Lower lobe of right lung (tissue), 2 donors: ENCODE measurements at places on chromosomes 7 and 10. TPM values are rescaled to one million over a fixed set of nuclear protein-coding genes. Genes with fewer than 3 reads are reported as not detected.

GRCh38 chr10:8245131-8245813, 190.8 kb downstream of the GATA3 start:
- DNase-seq, result no peak

DNA sequence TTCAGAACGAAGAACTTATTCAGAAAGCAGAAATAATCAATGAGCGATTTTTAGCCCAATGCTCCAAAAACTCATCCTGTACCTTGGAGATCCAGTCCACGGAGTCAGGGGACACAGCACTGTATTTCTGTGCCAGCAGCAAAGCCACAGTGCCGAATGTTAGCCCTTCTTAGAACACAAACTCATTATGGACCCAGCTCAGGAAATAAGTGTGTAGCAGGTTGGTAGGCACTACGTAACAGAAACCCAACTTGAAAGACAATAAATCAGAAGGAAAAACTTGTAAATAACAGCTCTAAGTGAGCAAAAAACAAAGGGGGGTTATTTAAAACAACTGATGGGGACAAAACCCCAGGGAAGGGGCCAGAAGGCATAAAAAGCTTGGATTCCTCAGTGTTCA, 112.0 kb upstream of the PRSS1 start:
- DNase-seq, result no peak

DNA sequence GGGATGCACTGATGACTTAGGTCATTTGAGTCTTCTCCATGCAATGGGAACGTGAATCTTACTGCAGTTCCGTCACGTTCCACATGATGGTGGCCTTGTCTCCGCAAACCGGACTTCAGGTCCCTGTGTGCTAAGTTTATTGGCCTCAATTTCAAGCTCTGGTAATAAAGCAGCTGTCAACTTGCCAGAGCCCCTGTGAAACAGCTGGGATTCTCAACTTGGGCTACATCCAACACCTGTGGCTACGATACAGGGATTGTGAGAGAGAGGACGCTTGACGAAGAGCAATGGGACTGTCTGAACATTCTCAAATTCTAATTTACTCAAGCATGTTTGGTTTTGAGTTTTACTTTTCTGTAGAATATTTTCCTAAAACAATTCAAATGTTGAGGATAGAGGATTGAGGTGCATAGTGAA, 174.2 kb downstream of the PTN start:
- DNase-seq, result no peak

GRCh38 chr7:141584935-141585334, 33.7 kb downstream of the AGK start:
- no peak for DNase-seq

GRCh38 chr10:3264161-3264761, 91.7 kb upstream of the PITRM1 start:
- peak; percentile 61 for DNase-seq

DNA sequence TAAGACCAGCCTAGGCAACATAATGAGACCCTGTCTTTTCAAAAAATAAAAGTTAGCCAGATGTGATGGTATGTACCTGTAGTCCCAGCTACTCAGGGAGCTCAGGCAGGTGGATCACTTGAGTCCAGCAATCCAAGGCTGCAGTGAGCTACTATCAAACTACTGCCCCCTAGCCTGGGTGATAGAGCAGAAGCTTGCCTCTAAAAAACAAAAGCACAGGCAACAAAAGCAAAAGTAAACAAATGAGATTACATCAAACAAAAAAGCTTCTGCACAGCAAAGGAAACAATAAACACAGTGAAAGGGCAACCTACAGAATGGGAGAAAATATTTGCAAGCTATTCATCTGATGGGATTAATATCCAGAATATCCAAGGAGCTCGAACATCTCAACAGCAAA, 65.4 kb downstream of the FANK1 start:
- DNase-seq, result no peak

DNA sequence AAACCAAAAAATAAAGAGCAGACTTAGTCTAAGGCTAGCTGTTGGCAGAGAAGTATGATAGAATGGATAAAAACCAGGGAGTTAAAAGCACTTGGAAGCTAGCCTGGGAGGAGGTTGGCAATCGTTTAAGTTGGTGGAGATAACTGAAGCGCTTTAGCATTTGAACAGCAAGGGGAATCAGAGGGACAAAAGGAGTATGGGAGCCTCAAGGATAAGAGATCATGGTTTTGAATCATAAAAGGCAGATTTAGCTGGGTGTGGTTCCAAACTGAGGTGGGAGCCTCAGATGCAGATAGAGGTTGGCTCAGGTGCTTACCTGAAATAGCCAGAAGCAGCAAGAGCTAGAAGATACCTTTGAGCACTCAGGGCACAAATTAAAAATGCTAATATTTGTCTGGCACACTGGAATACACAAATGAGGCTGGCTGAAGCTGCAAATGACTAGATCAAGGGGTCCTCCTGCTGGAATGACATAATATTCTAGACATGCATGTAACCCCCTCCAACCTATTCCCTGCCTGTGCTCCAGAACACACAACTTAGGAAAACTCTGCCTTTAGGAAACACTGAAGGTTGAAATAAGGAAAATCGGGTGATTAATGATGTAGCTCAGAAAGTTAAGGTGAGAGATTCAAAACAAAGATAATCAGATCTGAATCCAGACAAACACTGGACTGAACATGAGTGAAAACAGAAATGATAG, 372.3 kb upstream of the LRRN3 start:
- no peak for DNase-seq

- peak; percentile 83 for DNase-seq
Measured at GRCh38 chr10:81873932-81874816, 820 bp upstream of the NRG3 start.

DNA sequence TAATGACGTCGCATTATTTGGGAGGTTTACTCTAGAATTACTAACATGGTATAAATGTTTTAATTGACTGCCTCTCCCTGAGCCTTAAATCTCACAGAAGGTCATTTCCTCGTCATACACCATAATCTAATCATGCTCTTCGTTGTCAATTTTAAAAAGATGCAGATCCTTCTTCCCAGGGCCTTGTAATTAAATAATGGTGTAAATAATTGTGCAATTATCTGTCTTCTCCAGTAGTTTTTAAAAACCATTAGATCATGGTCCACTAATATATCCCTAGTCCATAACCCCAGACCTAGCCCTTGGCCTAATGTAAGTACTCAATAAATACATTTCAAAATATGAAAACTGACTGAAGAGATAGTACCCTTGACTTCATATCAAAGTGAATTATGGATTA, 181.5 kb upstream of the GNAI1 start:
- DNase-seq, result no peak

DNA sequence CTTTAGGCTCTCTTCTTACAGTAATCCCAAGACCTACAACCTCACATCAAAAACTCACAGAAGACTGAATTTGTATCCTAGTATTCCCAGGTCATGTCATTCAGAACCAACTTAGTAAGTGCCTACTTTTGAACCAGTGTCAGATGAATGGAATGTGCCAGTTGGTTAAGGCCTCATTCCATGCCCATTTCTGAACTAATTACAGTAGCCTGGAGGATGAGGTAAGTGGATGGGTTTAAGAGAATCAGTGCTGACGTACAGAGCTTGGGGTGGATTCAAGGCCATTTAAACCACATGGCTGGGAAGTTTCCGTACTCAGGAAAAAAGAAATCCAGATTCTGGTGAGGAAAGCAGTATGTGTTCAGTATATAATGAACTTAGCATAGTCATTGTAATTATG, 21.9 kb upstream of the FOXP2 start:
- no peak for DNase-seq

DNA sequence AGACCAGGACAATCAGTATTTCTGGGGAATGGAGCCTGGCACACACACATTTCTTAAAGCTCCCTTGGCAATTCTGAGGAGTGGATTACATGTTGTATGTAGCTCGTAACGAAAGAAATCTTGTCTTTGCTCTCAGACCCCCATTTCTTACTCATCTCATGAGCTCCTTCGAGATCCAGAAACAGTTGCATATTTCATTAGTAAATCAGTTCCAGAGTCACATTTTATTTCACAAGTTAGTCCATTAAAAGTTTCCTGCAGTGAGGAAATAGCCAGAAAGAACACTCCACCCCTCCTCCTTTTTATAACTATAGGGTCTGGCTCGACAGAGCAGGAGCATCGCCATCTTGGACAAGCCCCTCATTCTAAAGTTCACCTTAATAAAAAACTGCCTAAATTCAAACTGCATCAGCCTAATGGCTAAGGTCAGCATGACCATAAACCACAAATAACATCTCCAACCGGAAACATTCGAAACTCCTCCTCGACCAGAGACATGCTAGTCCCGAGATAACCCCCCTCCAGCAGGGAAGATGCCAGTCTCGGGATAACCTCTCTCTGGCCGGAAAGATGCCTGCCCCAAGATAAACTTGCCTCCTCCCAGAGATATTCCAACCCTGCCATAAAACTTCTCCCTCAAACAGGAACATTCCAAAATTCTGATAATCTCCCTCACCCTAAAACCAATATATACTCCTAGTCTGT, 7.4 kb downstream of the EGFR start:
- no peak for DNase-seq

DNA sequence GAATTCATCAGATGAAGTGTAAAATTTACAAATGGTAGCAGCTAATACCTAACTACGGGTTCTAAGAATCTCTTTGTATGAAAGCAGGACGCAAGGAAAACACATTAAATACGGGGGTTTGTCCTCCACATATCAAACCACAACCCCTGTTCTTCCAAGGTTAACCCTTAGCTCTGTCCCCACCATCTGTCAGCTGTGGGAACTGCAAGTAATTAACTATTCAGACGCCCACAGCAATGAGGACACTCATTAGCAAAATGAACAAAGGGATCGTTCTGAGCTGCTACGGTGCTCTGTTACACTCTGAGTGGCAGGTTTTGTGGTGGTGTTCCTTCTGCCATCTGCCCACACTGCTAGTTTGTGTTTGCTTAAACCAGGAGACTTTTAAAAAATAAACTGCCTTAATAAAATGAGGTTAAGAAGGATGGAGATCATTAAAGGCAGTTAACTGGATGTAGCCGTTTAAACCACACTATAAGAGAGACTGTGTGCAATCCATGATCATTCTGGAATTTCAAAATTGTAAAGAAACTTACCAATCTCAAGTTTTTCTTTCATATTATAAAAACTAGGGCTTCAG, 51.4 kb downstream of the C10orf67 start:
- DNase-seq, result no peak

- DNase-seq, result no peak
Measured at GRCh38 chr7:121085922-121086321, 97.4 kb downstream of the CPED1 start.

DNA sequence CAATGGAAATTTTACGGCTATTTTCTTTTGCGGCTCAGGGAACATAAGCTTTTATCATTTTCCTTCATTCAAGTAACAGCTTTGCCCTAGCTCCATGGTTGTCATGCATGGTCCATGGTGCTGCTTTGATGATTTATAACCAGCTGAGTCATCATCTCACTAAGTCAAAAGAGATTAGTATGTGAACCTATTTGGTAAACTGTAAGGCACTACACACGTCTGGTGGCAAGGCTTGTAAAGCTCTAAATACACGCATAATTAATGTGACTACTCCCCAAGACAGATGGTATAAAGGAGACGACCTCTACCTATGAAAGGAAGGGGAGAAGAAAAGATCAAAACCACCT, 340.2 kb downstream of the KCNMA1 start:
- no peak for DNase-seq

GRCh38 chr7:44530990-44531389, 10.1 kb downstream of the NPC1L1 start:
- DNase-seq, result no peak

DNA sequence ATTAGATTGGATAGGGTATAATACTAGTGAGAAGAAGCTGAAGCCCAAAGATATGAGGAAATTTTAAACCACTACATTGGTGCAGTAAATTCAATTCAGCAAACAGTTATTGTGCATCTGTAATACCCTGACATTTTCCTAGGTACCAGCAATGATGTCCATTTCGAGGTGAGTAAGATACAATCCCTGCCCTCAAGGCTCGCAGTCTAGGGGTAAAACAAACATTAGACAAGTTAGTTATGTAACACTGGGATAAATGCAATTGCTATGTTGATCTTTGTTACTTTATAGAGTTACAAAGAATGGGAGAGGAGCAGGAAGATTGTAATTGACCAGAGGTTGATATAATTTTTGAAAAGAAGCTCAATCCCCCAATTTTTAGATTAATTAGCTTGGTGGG, 168.1 kb downstream of the PRKG1 start:
- DNase-seq, result no peak

PNLIPRP2 gene
- not detected for total RNA-seq

- no peak for DNase-seq
Measured at GRCh38 chr7:98599886-98600285, 17.2 kb upstream of the NPTX2 start.

- DNase-seq, result no peak
Measured at GRCh38 chr10:58718596-58718995, 205.9 kb downstream of the BICC1 start.

- DNase-seq, result no peak
Measured at GRCh38 chr10:54372179-54372578, 428.9 kb downstream of the PCDH15 start.

NACAD gene
- 2.5 TPM for total RNA-seq

PDE1C gene
- 15.5 TPM for total RNA-seq

DNA sequence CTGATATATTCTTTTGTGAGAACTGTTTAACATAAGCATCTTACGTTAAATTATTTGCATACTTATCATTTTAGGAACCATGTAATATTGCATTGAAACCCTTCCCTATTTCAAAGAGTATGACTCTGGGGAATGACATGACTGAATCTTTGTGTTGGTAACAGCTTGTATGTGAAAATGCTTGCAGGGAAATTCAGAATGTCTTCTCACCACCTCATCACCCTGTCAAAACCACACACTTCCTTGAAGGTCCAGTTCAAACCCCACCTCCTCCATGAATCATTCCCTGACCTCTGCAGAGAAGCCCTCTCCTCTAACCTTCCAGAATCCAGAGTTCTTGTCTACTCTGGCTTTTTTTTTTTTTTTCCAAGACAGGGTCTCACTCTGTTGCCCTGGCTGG, 26.3 kb upstream of the NKX2-3 start:
- DNase-seq, result no peak

DLX6 gene
- total RNA-seq, result not detected

GRCh38 chr10:61183967-61184366, 240.0 kb upstream of the RHOBTB1 start:
- DNase-seq, result no peak

EIF5AL1 gene
- total RNA-seq, result not detected

DNA sequence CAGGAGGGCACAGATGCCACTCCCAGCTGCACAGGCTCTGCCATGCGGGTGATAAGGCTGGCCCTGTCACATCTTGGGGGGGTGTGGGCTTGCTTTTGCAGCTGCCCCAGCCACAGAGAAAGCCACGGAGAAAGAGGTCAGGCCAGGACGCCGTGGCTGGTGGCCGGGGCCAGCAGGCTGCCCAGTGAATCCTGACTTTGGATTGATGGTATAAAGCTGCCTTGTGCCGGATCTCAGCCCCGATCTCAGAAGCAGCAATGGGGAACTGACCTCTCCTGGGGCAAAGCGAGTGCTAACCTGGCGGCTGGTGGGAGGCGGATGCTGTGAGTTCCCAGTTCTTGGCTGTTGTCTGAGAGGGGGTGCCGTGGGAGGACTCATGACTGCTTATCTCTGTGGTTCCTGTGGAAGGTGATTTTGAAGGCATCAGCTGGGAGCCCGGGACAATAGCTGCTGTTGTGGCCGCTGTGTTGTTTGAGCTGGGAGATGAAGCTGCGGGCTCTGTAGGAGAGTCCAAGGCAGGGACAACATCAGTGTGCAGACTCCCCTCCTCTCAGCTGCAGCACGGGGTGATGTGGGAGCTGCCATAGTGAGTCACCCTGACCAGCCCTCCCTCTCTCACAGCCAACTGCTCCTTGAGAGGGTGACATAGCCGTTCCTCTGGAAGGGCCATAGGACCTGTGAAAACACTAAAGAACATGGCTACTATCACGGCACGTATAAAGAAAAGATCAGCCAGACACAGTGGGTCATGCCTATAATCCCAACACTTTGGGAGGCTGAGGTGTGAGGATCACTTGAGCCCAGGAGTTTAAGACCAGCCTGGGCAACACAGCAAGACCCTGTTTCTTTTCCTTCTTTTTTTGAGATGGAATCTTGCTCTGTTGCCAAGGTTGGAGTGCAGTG, 17.0 kb downstream of the IL15RA start:
- DNase-seq, result peak; percentile 27
